ENCODE measurements at places on chromosomes 13 and 19.

DNA sequence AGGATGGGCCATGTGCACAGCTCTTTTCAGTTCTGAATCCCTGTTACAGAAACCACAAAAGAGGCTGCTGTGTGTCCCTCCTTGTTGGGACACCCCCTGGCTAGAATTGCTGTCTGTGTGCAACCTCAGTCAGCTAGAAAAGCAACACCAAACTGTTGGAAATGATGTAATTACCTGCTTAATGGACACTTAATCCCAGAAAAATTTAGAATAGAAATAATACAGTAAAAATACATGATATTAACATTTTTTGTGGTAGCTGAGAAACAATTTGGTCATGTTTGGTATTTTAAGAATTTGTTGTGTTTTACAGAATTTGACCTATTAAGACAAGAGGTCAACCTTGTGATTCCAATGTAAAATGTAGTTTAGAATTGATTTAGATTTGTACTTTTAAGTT, 46.8 kb downstream of the FAM124A start:
- DNase-seq, result no peak

- no peak for DNase-seq
Measured at GRCh38 chr13:100659578-100659977, 15.0 kb downstream of the TMTC4 start.

GRCh38 chr19:11797491-11797890, 832 bp upstream of the ZNF491 start:
- DNase-seq, result peak; percentile 80

GRCh38 chr19:4425537-4425936, 23.1 kb downstream of the CHAF1A start:
- DNase-seq, result no peak

- no peak for DNase-seq
Measured at GRCh38 chr19:33558856-33559255, 37.3 kb upstream of the PEPD start.

DNA sequence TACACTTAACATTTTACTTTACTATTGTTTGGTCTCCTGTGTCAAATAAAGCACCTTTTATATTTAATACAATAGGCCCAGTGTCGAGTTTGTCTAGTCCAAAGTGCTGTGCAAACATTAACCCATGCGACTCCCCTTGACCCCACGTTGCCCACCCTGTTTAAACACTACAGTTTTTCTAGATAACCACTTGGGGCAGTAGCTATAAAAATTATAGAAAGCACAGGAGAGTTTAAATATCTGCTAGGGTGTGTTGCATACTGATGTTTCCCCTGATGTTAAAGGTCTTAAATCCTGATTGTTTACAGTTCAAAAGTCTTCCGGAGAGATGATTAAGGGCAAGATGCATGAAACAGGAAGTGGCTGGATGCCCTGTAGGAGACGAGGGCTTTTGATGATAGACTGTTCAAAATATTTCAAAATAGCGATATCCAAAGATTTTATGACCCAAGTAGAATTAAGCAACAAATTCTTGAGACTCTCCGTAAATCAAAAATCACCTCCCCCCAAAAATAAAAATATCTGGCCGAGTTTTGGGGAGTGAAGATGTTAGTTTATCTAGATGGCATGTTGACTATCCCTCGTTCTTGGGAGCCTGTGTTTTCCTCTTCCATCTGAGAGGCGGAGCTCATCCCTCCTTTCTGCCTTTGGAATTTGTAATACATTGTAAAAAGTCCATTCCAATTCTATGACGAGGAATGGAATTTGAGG, 167.1 kb downstream of the FGF9 start:
- DNase-seq, result no peak

DNA sequence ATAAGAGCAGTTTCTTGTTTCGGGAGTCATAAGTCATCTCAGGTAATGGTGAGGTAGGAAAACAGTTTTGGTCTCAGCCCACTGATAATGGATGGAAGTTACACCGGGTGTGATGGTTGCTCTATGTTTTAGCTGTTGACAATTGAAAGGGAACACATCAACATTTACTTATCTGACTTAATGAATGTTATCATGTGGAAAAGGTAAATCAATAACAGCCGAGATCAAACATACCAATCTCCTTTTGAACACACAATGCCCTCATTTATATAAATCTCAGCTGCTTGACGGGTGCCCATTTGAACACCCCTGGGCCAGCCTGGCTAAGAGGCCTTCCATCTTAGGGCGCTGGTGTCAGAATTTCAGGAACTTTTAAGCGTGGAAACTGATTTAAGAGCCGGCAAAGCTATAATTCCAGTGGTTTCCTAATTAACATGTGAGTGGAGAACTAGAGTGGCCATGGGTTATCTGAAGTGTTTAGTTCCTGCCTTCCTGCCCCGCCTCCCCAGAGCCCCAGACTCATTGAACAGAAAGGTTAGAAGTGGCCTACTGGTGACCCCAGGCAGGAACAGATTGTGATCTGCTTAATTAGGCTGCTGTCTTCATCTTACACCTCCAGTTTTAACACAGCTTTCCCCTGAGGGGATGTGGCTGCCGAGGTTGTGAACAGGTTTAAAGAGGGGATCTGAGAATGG, 572.7 kb downstream of the FGF9 start:
- no peak for DNase-seq

DNA sequence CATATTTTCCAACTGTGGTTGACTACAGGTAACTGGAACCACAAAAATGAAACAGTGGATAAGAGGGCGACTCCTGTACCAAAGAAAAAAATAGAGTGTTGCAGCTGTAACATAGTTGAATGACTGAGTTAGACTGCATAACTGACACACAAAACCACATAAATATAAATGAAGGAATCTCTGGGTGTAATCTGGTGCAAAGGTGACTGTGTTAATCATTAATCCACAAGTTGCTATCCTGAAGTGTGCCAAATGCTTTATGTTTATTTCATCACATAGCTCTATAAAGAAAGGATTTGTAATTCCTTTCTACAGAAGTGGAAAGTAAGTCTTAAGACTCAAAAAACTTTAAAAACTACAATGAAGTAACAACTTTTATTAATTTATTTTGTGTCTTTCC, 6.0 kb upstream of the GJB2 start:
- DNase-seq, result no peak

DNA sequence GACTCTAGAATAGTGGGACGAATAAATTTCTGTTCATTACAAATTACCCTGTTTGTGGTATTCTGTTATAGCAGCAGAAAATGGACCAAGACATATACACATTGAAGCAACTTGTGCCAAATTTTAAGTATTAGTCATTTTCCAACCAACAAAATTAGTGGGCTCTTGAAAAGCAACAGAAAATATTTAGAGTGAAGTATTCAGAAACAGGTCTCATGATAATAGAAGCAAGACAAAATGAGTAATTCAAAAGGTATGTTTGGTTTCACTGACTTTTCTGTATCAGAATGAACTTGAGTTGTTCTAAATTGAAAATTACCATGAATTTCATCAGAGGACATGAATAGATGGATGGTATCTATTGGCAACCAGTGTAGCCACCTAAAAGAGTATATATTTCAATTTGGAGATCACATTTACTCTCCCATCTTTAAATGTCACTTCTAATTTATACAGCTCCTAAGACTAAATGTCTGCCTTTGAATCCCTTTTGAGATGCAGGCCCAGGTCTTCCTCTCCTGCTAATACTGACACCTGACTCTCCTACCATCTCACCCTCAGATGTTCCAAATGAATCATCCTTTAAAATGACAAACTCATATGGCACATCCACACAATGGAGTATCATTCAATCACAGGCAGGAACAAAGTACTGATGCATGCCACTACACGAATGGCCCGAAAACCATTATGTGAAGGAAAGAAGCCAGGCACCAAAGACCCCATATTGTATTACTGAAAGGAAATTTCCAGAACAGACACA, 40.7 kb upstream of the DOCK9 start:
- no peak for DNase-seq

DNA sequence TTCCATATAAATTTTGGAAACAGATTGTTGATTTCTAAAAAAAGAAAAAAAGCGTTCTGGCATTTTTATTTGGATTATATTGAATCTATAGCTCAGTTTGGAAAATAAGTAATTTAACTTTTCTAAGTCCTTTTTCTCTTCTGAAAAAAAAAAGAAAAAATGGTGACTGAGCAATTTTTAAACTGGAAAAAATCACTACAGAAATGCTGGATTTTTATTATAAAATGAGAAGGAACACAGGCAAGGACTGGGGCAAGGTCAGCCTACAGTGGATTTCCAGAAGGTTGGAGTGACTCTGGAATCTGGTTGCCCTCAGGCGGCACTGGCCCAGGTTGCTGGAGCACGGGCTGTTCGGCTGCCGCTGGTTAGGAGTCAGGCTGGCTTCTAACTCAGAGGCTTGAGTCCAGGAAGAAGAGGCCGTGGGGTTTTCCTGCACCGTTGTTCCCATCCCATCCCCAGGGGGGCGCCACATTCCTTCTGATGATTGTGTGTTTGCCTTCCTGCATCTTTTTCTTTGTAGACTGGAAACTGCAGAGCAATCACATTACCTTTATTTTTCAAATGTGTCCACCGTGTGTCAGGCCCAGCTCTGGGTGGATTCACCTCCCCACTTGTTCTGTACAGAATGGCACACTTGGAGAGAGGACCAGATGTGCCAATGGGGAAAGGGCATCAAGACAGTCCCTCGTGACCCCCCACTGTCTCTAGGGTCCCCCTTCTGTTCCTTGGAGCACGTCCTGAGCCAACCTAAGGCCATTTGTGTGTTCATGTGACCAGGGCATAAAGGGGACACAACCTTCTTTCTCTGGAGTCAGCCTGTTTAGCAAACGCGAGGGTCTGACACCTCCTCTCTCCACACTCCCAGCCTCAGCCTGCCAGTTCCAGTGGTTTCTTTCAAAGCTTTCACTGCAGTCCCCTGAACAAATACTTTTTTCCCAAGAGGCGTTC, 44.5 kb upstream of the GTF3A start:
- DNase-seq, result peak; percentile 68

GRCh38 chr19:10168386-10168948, 26.3 kb downstream of the DNMT1 start:
- DNase-seq, result no peak

GRCh38 chr19:798415-799075, 1.3 kb downstream of the PTBP1 start:
- no peak for DNase-seq
